Thoracic aorta (tissue), 2 donors: ENCODE measurements at places on chromosomes 7 and 10. TPM values are rescaled to one million over a fixed set of nuclear protein-coding genes. Genes with fewer than 3 reads are reported as not detected.

The PIK3CG gene
- total RNA-seq = 8.0 TPM

The CRCP gene
- 43.5 TPM for total RNA-seq

The PNLIPRP3 gene
- 1.1 TPM for total RNA-seq

The SEMA4G gene
- 3.5 TPM for total RNA-seq

The PVRIG gene
- 0.78 TPM for total RNA-seq

The HSPA12A gene
- 10.2 TPM for total RNA-seq

The CYP26C1 gene
- total RNA-seq = 0.35 TPM

The C10orf67 gene
- total RNA-seq = not detected

The FKBP6 gene
- not detected for total RNA-seq

The CREB5 gene
- total RNA-seq = 49.1 TPM

The CAV2 gene
- total RNA-seq = 157 TPM

The UTF1 gene
- total RNA-seq = not detected

The ATOH7 gene
- not detected for total RNA-seq

The CCDC201 gene
- not detected for total RNA-seq

The ASZ1 gene
- not detected for total RNA-seq

The GTF2IRD1 gene
- total RNA-seq = 7.0 TPM

The RPEL1 gene
- total RNA-seq = not detected

The NEUROG3 gene
- total RNA-seq = not detected

The GPR146 gene
- 20.3 TPM for total RNA-seq

The KAZALD1 gene
- 34.1 TPM for total RNA-seq

The ZC3HAV1L gene
- total RNA-seq = 10.4 TPM

The MRPL32 gene
- 38.3 TPM for total RNA-seq

The TSC22D4 gene
- 25.7 TPM for total RNA-seq

The VENTX gene
- total RNA-seq = 5.1 TPM
